ENCODE measurements at places on chromosomes 16 and 17. TPM values are rescaled to one million over a fixed set of nuclear protein-coding genes. Genes with fewer than 3 reads are reported as not detected.
A peak's percentile ranks its signal among the peaks of the same experiment; 100 is the strongest.

XYLT2 gene
- 19.6 TPM for total RNA-seq

TERB1 gene
- total RNA-seq: not detected

IGSF6 gene
- total RNA-seq: 0.10 TPM

CLDN7 gene
- total RNA-seq: 1.6 TPM

GNG13 gene
- not detected for total RNA-seq

- H3K27ac ChIP-seq: no peak overlapping the region
- no peaks in the 10 kb centered on the region for H3K27me3 ChIP-seq
- H3K36me3 ChIP-seq: no peaks in the 10 kb centered on the region
- no peak overlapping the region for H3K4me3 ChIP-seq
- H3K4me1 ChIP-seq: peaks cover 16% of the 10 kb centered on the region
These were observed 17.1 kb downstream of the SGCA start for GRCh38 chr17:50182783-50183420.

- H3K27ac ChIP-seq: no peak overlapping the region
- H3K27me3 ChIP-seq: no peaks in the 10 kb centered on the region
- no peaks in the 10 kb centered on the region for H3K4me1 ChIP-seq
- no peak for DNase-seq
These were observed 42.7 kb downstream of the GNAO1 start for GRCh38 chr16:56233795-56234566.

DNA sequence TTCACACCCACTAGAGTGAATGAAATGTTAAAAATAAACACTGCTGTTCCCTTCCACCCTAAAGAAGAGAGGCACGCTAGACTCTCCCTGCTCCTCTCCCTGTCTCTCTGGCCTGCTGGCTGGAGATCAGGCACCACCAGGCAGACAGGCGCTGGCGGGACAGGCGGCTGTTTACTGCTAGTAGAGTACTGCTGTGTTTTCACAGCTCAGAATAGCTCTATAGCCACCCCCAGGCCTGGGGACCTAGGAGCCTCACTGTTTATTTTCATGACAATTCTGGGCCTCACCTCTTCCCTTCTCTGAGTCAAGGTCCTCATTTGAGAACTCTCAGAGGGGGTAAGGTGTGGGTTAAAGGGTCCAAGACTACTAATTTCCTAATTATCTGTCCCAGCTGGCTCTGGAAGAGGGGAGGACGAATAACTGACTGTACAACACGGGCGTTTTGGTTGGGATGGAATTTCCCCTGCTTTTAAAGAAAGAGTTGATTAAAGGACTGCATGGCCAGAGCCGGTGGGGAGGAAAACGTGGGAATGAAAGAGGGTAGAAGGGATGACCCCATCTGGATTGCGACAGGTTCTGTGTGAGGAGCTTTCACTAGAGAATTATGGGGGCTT is 9.0 kb upstream of the G6PC1 start:
- peaks cover 4% of the 10 kb centered on the region for H3K27me3 ChIP-seq
- no peak overlapping the region for H3K4me3 ChIP-seq
- DNase-seq: no peak
- H3K27ac ChIP-seq: no peak overlapping the region

- H3K27ac ChIP-seq: no peak overlapping the region
- H3K4me1 ChIP-seq: no peaks in the 10 kb centered on the region
These were observed 21.0 kb upstream of the ZNF469 start for GRCh38 chr16:88361775-88362174.

GRCh38 chr17:82041144-82041814 is 3.8 kb upstream of the DCXR start:
- H3K27ac ChIP-seq: no peak overlapping the region
- H3K4me1 ChIP-seq: peaks cover 12% of the 10 kb centered on the region
- no peak for DNase-seq
- no peaks in the 10 kb centered on the region for H3K27me3 ChIP-seq

GRCh38 chr17:38747463-38748148 is 530 bp downstream of the PCGF2 start:
- DNase-seq: no peak
- H3K36me3 ChIP-seq: peaks cover 5% of the 10 kb centered on the region
- peak overlapping the region; percentile 76 for H3K4me3 ChIP-seq

DNA sequence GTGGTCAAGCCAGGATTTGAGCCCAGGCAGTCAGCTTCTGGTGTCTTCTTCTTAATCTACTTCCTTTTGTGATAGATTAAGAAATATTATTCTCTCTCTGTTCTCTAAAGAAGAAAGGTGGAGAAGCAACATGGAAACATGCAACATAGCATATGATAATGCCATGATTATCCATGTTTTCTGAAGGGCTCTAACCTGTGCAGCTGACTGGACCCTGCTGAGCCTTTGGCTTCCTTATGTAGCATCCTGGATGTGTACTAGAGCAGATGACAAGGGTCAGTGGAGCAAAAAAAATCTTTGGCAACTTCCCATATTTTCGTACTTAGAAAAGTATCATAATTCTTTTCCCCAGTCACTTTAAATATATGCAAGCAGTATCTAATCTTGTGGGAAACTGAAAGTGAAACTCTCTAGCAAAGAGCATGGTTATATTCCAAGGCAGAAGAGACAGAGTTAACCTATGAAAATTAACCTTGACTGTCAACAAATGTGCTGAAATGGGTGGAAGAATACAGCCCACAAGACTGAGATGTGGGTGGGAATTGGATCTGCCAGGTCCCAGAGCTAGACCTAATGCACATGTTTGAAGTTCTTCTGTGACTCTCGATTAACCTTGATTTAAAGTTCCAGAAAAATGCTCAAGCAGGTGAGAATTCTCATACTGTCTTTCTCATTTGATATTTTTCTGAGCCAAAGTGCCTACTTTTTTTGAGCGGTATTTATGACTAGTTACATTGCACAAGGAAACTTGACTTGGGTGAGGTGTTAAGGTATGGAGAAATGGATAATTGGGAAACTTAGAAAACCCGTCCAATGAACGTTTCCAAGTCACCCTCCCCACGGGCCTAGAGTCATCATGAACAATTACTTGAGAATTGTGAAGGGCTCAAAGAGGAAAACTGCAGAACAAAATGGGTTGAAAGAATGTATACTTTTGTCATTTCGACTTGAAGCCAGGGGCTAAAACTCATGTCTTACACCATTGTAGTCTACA is 248.6 kb downstream of the FTO start:
- peaks cover 28% of the 10 kb centered on the region for H3K4me1 ChIP-seq
- H3K36me3 ChIP-seq: peaks cover 10% of the 10 kb centered on the region
- H3K27me3 ChIP-seq: no peaks in the 10 kb centered on the region
- no peak overlapping the region for H3K27ac ChIP-seq

- peaks cover 3% of the 10 kb centered on the region for H3K4me1 ChIP-seq
- H3K36me3 ChIP-seq: no peaks in the 10 kb centered on the region
- H3K27me3 ChIP-seq: no peaks in the 10 kb centered on the region
- no peak for DNase-seq
- no peak overlapping the region for H3K4me3 ChIP-seq
These were observed 39.4 kb upstream of the SMPD3 start for GRCh38 chr16:68487669-68488068.

GRCh38 chr17:69815406-69815805 is 259.6 kb upstream of the KCNJ16 start:
- no peak for DNase-seq
- H3K4me3 ChIP-seq: no peak overlapping the region
- no peak overlapping the region for H3K27ac ChIP-seq

- H3K27me3 ChIP-seq: peaks cover 6% of the 10 kb centered on the region
- no peaks in the 10 kb centered on the region for H3K36me3 ChIP-seq
- DNase-seq: peak; percentile 9
These were observed 451.3 kb downstream of the PMP22 start for GRCh38 chr17:14813649-14814370.

DNA sequence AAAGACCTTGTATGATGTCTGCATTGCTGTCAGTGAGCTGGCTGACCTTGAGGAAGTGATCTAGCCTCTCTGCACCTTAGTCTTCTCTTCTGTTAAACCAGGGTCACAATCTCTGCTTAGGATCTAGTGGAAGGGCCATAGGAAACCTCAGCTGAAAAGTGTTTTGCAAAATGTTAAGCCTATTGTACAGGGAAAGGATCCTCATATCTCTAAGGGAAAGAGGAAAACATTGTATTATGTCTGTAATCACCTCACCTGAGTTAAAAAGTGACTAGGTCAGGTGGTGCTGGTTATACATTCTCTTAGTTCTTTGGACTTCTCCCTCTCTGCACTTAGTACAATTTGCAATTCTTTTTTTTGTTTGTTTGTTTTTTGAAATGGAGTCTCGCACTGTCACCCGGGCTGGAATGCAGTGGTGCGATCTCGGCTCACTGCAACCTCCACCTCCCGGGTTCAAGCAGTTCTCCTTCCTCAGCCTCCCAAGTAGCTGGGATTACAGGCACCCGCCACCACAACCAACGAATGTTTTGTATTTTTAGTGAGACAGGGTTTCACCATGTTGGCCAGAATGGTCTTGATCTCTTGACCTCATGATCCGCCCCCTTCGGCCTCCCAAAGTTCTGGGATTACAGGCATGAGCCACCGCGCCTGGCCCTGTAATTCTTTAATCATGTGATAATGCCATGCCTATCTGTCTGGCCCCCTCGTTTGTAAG is 2.0 kb upstream of the SEPHS2 start:
- no peak overlapping the region for H3K27ac ChIP-seq
- H3K4me3 ChIP-seq: no peak overlapping the region
- H3K36me3 ChIP-seq: peaks cover 27% of the 10 kb centered on the region

DNA sequence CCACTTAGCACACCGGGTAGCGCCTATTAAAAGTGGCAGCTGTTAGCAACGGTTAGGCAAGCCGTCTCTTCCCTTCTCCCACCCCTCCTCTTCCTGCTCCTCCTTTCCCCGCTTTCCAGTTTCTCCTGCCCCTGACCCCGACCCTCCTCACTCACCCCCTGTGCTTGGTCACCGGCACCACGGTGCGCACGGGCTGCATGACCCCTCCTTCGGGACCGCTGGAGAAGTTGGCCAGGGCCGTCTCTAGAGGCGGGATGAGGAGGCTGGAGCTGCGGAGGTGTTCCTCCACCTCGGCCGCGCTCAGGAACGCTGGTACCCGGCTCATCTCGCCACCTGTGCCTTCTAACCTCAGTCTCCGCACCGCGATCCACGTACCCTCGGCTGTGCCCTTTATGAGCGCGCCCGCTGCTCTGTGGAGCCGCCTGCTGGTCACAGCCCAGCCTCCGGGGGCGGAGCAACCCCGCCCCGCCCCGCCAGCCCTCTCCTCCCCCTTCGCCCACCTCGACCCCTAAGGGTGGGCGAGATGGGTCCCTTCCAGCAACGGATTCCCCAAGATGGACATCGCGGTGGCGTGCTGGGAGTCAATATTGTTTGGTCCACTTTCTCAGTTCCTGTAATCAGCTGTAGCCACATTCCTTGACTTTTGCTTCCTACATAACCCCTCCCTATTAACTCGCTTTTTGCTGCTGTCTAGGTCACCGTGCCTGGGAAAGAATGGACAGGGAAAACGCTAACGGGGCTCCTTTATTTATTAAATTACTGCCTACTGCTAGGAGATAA is at the start of gene CRYM:
Gene CRYM, minus strand, starts transcription at position 364 of the 780 bp plus-strand sequence. Its CDS starts 39 bp downstream, at position 325.
- peak; percentile 57 for DNase-seq
- no peak within 1 kb of the TSS for H3K27ac ChIP-seq
- no peaks in the 10 kb centered on the region for H3K36me3 ChIP-seq
- peak within 1 kb of the TSS; percentile 42 for H3K4me3 ChIP-seq
- H3K4me1 ChIP-seq: peaks cover 4% of the 10 kb centered on the region
- peaks cover 78% of the 10 kb centered on the region for H3K27me3 ChIP-seq

DNA sequence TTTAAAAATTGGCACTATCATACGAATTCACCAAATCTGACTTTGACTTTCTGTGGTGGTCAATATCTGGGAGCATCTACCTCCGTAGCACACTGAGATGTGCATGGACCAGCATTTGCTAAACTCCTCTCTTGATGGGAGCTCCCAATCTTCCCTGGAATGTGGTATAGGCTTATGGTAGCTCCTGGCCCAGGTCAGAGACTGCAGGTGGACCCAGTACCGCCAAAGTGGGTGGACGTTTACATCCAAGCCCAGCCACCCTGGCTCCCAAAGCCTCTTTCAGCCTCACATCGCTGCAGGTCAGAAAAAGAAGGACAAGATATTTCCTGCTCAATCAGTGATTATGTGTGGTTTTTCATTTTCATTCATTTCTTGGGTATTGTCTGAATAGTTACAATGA is 43.1 kb upstream of the NKD1 start:
- peaks cover under 1% of the 10 kb centered on the region for H3K36me3 ChIP-seq
- no peaks in the 10 kb centered on the region for H3K27me3 ChIP-seq
- DNase-seq: no peak

- no peak overlapping the region for H3K27ac ChIP-seq
- H3K4me3 ChIP-seq: no peak overlapping the region
- DNase-seq: no peak
- no peaks in the 10 kb centered on the region for H3K4me1 ChIP-seq
These were observed 10.1 kb downstream of the KRT39 start for GRCh38 chr17:40956401-40957254.

- peaks cover 11% of the 10 kb centered on the region for H3K27me3 ChIP-seq
- H3K27ac ChIP-seq: peak within 1 kb of the TSS; percentile 95
- H3K4me3 ChIP-seq: peak within 1 kb of the TSS; percentile 93
- peaks cover 44% of the 10 kb centered on the region for H3K4me1 ChIP-seq
- DNase-seq: peak; percentile 99
These were observed at the start of gene POLR3E for GRCh38 chr16:22297114-22297870. Gene POLR3E (plus strand): TSS chr16:22297409. CDS start chr16:22302969, 5,560 bp downstream.

- peaks cover 26% of the 10 kb centered on the region for H3K36me3 ChIP-seq
- peak within 1 kb of the TSS; percentile 93 for H3K27ac ChIP-seq
- H3K27me3 ChIP-seq: no peaks in the 10 kb centered on the region
- H3K4me3 ChIP-seq: peak within 1 kb of the TSS; percentile 99
- H3K4me1 ChIP-seq: peaks cover 25% of the 10 kb centered on the region
These were observed at the start of gene HSBP1 for GRCh38 chr16:83807710-83808572. Gene HSBP1 (plus strand): TSS chr16:83807978. CDS start chr16:83808077, 99 bp downstream.

DNA sequence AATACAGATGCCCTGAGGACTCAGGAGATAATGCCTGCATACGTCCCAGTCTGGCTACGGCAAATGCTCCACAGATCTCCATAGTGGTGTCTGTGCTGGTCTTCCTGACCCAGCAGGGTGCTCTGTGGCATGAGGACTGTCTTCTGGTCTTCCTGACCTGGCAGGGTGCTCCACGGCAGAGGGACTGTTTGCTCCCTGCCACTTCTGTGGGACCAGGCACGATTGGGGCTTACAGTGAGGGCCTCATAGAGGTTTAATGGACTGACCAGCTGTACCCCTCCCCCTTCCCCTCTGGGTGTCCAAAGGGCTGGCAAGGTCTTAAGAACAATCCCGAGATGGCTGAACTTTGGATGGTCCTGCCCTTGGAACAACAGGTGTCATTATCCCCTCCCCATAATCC is 123.1 kb downstream of the C16orf78 start:
- H3K27me3 ChIP-seq: no peaks in the 10 kb centered on the region
- no peak for DNase-seq
- no peak overlapping the region for H3K27ac ChIP-seq
- no peaks in the 10 kb centered on the region for H3K36me3 ChIP-seq
- H3K4me1 ChIP-seq: no peaks in the 10 kb centered on the region
- no peak overlapping the region for H3K4me3 ChIP-seq

- H3K4me1 ChIP-seq: peaks cover 3% of the 10 kb centered on the region
- H3K36me3 ChIP-seq: no peaks in the 10 kb centered on the region
- DNase-seq: no peak
- no peak overlapping the region for H3K27ac ChIP-seq
These were observed 40.2 kb upstream of the MAF start for GRCh38 chr16:79640513-79641360.

Measured in activated naive CD8-positive, alpha-beta T cell treated with anti-CD3 and anti-CD28 coated beads for 36 hours (primary cell).